ENCODE measurements at places on chromosomes 1 and 21.
A peak's percentile ranks its signal among the peaks of the same experiment; 100 is the strongest.

DNA sequence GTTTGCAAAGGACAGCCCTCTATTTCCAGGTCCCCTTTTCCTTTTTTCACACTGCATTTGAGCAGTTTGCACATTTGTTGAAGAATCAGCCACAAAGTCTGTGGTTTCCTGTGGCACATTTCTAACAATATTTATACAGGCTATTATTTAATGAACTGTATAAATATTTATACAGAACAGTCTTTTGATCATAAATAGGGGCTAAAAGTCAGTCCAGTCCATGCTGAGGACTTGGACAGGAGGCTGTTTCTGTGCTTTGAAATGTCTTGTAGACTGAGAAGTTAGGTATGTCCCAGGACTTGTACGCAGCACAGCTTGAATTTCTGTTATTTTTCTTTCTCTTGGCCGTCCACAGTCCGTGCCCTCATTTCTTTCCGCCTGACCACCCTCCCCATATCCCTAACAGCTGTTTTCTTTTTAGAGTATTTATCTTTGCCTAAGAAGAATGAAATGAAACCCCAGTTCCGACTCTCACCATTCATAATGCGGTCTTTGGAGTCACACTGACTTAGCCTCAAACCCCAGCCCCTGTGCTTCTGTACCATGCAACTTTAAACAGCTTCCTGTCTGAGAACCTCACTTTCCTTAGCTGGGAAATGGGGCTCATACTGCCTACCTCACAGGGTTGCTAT is 19.7 kb downstream of the FGGY start:
- DNase-seq: no peak

DNA sequence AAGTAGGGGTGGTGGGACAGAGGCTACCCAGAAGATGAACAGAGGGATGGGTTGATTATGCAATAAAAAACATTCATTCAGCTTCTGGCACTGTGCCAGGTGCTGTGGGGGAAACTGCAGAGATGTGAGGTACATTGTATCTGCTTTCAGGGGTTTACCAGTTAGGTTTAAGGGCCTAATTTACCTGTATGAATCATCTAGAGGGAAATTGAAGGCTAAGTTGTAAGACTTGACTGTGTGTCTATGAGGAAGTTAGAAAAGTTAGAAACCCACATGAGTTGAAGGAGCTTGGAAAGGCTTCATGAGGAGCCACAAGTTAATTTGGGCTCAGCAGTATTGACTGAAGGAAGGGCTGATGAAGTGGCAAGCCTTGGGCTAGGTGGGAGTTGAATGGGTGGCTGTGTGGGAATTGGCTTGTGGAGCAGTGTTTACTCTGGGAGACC is 36.7 kb upstream of the APOBEC4 start:
- DNase-seq: no peak

- DNase-seq: no peak
Observed at GRCh38 chr1:221793439-221794078, 51.7 kb upstream of the DUSP10 start.

- DNase-seq: peak; percentile 57
Observed at GRCh38 chr1:91803847-91804545, 82.0 kb downstream of the TGFBR3 start.

DNA sequence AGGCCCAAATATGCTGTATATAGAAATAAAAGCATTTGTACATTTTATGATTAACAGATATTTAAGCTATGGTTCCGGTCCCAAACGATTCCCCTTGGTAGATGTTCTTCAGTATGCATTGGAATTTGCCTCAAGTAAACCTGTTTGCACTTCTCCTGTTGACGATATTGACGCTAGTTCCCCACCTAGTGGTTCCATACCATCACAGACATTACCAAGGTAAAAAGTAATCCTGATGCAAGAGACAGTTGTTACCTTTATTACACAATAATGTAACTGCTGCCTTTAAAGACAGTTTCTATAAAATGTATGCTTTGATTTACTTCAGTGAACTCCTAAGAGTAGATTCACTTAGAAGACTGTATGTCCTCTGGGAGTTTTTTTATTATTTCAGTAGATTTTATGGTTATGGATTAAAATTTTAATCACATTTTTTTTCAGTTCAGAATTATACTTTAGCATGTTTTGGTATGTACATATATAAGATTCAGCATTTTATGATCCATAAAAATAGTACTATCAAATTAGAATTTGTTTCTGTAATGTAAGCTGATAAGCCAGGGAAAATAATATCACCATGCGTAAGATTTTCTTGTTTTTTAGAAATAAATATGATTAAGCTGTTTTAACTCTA is 96.5 kb downstream of the USP25 start:
- DNase-seq: peak; percentile 4

- DNase-seq: no peak
Observed at GRCh38 chr21:41246808-41247207, 69.8 kb upstream of the FAM3B start.

DNA sequence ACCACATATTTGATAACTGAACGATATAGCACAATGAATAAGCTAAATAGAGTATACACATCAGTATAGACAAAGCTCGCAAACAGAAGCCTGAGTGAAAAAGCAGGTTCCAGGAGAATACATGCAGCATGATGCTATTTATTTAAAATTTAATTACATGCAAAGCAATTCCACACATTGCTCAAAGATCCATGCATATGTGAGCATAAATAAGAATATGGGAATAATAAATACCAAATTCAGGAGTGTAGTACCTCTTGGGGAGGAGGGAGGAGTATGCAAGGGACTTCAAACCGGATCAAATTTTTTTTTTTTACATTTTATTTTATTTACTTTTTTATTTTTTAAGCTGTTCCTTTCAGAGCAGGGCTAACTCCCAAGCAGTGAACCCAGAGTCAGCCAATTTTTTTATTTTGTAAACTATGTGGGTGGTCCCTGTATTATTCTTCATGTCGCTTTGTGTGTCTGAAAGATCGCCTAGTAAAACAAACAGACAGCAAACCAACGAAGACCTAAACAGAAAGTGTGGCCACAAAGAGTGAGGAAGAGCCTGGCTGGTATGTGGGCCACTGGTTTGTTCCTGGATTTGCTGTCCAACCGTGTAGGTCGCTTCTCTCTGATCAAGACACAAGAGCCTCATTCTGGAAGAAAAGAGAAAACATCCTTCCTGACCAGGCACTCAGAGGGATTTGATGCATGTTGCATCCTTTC is 4.2 kb upstream of the SHISAL2A start:
- no peak for DNase-seq

GRCh38 chr1:59645893-59646292 is 168.9 kb upstream of the HOOK1 start:
- DNase-seq: no peak

- DNase-seq: no peak
Observed at GRCh38 chr1:30600706-30601105, 122.7 kb downstream of the MATN1 start.

GRCh38 chr1:33470495-33471012 is 1.9 kb upstream of the ZSCAN20 start:
- peak; percentile 29 for DNase-seq

DNA sequence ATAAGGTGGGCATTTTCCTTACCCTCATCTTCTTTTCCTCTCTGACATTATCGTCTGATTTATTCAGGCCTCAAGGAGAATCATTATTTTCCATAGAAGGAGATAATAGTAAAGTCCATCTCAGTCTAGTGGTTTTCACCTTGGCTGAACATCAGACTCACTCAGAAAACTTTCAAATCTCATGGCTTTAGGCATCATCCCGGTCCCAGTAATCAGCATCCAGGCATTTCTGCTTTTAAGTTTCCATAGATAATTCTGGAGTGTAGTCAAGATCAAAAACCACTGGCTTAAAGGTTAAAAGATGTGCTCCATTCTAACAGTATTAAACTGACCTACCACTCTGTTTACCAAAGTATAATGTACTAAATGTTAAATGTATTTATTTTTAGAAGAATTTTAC is 49.4 kb downstream of the RNF2 start:
- no peak for DNase-seq

DNA sequence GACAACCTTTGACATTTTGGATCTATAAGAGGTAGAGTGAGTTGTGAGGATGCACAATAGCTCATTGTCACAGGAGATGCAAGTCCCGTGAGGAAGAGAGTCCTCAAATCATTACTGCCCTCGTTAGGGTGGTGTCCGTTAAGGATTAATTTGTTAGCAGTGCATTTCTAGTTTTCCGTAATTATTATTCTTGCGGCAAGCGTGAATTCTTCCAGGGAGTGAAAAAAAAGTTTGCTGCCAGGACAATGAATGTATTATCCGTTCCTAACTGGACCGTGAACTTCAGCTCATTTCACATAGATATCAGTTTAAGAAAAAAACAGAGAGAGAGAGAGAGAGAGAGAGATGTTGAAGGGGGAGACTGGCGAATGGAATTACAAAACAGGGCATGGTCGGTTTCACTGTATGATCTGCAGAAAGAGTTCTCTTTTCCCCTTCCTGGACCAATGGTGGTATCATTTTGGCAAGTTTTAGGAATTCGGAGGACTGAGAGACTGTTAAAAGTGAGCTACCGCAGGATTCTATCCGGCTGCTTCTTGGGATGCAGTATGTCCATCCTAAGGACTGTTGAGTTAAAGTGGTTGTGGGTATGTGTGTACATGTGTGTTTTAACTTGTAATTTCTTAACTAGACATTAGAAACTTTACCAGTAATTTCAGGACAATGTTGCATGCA is 216.0 kb upstream of the NFIA start:
- no peak for DNase-seq

DNA sequence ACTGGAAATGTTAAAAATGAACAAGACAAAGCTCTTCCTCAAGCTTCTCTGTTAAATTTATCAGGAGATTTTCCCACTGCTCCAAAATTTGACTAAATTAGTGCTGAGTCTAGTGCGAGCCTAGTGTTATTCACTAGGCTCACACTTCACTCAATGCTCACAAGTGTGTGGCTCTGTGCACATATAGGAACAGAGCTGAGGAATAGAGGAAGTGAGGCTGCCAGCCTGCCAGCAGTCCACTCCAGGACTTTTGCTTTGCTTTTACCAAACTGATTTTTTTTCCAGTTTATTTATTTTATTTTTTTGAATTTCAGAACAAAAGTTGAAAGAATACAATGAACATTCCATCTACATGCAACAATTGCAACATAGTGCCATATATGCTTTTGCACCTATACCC is 87.2 kb downstream of the VAV3 start:
- DNase-seq: no peak

DNA sequence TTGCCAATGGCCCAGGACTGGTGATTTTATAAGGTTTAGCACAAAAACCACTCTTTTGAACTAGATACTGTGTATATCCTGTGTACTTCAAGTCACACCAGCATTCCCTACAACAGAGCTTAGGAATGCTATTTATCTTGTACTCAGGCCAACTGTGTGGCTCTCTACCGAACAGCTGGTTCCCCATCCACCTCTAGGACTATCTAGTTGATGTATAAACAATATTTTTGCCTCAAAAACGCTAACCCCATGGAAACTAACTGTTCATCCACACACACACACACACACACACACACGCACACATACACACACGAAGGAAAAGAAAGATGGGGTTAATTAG is 28.7 kb upstream of the SLC45A3 start:
- DNase-seq: no peak

DNA sequence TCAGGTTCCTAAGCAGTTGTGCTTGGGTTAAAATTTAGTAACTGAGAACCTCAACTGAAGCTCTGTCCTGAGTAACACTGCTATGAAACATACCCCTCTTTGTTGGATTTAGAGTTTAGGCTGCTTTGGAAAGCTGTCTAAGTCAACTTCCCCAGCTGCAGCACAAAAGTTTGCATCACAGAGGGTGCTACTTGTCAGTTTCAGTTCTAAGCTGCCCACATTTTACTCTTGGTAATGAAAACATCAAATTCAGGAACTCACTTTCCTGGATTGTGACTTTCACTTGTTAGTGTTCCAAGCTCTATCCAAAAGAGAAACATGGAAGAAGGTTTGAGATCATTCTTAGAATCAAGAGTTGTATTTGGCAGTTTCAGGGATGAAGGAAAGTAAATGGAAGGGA is 191.7 kb upstream of the NFIA start:
- DNase-seq: no peak

- DNase-seq: no peak
Observed at GRCh38 chr1:153386500-153386901, 4.4 kb downstream of the S100A8 start.

GRCh38 chr21:16578912-16579311 is 849.1 kb downstream of the USP25 start:
- DNase-seq: no peak

DNA sequence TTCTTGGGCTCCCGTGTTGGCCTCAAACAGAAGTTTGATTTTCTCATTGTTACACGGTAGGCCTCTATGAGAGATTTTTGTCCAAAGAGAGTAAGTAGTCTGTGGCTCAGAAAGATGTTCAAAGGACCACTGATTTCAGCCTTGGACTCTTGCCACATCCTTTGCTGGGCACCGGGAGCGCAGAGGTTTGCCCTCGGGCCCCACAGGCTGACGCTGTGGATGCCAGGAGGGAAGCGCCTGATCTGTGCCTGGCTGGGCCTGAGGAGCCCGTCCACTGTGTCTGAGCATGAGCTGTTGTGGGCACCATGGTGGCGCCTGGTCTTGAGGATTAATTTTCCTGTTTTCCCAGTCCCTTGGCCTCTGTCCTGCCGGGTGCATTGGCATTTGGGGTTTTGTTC is 52.3 kb downstream of the PCNT start:
- DNase-seq: no peak

GRCh38 chr1:39976732-39977131 is 21.8 kb downstream of the MFSD2A start:
- DNase-seq: no peak

DNA sequence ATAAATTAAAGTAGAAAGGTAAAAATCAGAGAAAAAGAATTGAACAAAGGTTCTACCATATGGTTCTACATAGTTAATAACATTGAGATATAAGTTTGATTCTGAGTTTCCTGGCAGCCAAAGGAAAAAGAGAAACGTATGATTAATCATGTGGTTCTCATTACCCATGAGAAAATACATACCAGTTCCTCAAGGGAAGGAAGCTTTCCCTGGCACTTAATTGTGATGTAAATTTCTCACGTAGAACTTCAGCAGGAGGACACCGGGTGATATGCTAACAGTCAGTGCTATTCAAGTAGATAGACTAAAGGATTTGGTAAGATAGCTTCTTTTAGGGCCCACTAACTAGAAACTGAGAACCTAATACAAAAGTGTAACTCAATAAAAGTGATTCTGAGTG is 218.5 kb downstream of the NFIA start:
- no peak for DNase-seq

- no peak for DNase-seq
Observed at GRCh38 chr1:46961066-46961758, 19.9 kb upstream of the CYP4A11 start.

- no peak for DNase-seq
Observed at GRCh38 chr1:156358641-156359040, 10.4 kb upstream of the RHBG start.

DNA sequence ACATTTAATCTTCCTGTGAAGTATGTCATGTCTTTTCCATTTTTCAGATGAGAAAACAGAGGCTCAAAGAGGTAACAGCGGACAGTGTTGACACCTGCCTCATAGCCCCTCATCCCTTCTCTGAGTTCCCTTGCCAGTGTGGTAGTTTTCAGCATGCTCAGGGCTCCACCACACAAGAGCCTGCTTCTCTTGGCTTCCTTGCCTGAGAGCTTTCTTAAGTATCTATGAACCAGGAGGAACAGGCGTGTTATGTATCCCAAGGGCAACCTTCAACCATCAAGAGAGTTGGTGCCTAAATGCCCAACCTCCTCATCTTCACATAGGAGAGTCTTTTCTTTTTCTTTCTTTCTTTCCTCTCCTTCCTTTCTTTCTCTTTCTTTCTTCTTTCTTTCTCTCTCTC is 5.9 kb upstream of the PAFAH2 start:
- no peak for DNase-seq

All from stimulated activated CD4-positive, alpha-beta T cell treated with anti-CD3 and anti-CD28 coated beads, TNF-alpha, amount 100 ng/mL, for 48 hours (primary cell).